ENCODE measurements at places on chromosomes 12 and 14.

- DNase-seq = no peak
Observed at GRCh38 chr12:130707571-130707891, 8.6 kb downstream of the RIMBP2 start.

- no peak for DNase-seq
Observed at GRCh38 chr14:46322730-46323403, 328.7 kb downstream of the RPL10L start.

DNA sequence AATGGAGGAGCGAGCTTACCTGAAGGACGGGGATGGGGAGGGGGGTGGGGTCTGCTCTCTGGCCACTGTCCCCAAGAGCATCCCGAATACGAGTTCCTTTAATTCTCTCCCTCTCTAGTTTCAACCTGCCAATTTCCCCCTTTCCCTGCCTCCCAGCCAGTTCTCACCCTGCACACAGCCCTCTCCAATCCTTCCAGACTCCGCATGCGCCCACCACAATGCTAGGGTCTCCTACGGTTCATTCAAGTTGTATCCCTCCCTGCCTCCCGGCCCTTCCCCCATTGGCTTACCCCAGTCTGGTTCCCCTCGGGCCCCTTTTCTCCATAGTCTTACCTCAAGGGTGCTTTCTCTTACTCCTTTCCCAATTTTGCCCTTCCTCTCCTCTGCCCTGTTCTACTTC is 708 bp upstream of the IGFBP6 start:
- DNase-seq = no peak

GRCh38 chr14:22007784-22008412 is 334.3 kb upstream of the OR4E1 start:
- DNase-seq = no peak

DNA sequence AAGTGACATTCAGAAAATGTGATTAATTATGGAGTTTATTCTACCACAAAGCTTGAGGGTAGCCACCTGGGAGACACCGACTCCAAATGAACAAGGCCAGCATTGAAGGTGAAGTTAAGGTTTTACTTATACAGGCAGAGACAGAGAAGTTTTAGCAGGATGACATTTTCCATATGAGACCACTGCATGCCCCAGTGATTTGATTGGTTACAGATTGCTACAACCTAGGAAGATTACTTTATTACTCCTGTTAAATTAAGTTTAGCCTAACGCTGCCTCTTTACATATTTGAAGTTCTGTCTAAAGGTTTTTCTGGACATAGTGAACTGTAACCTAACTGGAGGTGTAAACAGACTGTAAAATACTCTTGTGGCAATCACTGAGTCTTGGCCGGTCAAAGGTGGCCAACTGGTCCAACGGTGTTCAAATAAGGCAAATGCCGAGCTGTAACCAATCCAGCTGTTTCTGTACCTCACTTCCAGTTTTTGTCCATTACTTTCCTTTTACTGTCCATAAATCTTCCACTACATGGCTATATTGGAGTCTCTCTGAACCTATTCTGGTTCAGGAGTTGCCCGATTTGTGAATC is 57.2 kb downstream of the RIN3 start:
- no peak for DNase-seq

- no peak for DNase-seq
Observed at GRCh38 chr12:38664661-38665269, 240.6 kb downstream of the CPNE8 start.

DNA sequence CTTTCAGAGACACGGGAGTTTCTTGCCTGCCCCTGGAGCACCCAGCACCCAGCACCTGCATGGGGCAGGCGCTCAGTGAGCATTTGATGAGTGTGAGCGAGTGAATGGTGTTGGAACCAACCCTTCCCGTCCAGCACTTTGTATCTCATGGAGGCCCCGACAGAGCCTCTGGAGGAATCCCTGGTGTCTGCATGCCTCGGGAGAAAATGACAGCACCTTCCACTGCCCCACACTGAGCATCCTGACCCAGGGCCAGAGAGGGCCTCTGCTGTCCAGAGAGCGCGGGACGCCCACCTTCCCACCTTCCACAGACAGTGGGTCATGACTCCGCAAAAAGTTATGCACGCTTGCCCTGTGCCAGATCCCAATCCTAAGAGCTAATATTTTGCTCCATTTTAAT is 103.0 kb upstream of the BCL11B start:
- DNase-seq = no peak

GRCh38 chr12:109720152-109720856 is 6.7 kb downstream of the FAM222A start:
- no peak for DNase-seq

DNA sequence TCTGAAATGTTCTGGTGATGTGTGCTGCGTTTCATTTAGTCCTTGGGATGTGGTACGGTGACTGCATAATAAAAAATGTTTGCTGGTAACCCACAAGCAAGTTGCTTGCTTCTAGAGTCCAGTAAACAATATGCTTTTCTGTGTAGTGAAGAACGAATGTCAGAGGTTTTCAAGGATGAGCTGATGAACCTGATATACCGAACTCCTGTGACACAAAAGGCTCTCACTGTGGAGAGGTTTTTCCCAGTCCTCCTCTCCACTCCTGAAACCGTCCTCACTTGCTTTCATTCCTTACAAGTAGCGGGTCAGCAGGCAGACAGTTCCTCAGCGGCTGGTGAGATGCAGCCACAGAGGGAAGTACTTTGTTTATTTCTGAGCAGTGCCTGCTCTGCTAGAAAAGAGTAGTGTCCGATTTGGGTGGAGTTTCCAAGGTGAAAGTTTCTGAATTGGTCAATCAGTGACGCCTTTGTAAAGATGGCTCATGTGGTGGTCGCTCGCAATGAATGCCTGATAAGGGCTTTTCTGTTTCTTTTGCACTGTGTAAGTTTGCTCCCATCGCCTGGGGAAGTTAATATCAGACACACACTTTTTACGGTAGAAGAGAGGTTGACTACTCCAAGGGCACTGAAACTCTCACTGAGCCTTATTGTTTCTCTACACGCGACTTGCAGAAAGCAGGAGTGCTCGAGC is 3.0 kb downstream of the ETV6 start:
- DNase-seq = no peak

DNA sequence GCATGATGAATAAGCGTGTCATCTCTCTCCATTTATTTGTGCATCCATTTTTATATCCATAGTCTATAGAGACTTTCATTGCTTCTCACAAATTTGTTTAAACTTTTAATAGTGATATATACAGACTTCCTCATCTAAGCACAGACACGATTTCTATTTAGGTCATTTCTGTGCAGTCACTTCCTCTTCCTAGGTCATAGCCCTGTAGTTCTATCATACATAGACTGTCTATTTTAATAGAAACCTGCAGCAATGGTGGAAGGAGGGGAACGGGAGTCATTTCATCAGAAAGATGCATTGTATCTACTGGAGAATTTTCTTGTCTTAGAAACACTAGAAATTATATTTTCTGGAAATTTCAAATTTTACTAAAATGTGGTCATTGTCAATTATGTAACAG is 133.4 kb upstream of the FGD4 start:
- no peak for DNase-seq

DNA sequence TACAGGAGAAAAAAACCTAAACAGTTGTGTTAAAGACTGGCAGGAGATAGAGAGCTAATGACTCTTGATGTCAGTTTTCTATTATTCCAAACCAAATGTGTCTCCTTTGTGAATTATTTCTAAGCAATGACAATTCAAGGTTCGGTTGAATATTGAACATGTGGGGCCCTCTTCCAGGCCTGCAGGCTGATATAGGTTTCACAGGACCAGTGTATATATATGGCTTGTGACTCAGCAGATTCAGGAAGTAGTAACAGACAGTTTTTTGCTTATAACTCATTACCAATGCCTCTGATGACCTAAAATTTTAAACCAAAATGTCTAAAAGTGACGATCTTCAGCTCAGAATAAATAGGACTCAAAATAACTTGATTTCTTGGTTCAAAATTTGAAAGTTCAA is 33.7 kb upstream of the NPAS3 start:
- DNase-seq = no peak

- no peak for DNase-seq
Observed at GRCh38 chr14:56963381-56963780, 153.1 kb upstream of the OTX2 start.

DNA sequence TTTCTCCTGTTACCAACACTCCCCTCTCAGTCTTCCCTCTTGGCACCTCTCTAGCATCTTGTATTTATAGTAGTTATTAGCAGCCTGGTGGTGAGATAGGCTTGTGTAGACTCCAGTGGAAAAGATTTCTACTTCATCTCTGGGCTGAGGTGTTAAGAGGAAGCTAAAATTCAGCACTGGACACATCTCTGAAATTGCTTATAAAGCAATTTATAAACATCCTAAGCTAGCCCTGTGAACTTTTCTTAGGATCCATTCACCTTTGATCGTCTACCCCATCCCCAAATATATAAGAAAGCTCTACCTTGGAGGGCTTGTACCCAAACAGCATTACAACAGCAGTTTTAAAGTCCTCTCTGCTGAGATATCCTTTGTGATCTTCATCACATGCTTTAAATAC is 928 bp downstream of the EFCAB11 start:
- DNase-seq = no peak

DNA sequence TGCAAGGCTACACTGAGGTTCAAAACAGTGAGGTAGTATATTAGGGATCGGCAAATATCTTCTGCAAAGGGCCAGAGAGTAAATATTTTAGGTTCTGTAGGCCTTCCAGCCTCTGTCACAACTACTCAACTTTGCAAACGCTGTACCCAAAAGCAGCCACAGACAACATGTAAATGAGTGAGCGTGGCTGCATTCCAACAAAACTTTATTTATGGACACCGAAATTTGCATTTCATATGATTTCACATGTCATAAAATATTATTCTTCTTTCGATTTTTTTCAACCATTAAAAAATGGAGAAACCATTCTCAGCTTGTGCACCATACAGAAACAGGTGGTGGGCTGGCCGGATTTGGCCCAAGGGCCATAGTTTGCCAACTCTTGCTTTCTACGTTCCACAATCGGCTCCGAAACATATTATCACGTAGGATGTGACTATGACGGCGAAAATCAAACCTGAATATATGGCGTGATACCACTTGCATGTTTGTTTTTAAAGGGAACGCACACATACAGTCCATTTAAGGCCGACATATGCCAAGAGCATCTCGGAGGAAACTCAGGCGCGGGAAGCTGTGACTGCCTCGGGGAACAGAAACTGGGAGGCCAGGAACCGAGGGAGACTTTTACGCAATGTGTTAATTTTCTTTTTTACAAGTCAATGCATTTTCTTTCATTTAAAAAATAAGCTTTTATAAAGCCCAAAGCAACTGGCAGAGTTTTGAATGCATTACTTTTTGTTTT is 7.1 kb downstream of the NCOR2 start:
- DNase-seq = no peak

DNA sequence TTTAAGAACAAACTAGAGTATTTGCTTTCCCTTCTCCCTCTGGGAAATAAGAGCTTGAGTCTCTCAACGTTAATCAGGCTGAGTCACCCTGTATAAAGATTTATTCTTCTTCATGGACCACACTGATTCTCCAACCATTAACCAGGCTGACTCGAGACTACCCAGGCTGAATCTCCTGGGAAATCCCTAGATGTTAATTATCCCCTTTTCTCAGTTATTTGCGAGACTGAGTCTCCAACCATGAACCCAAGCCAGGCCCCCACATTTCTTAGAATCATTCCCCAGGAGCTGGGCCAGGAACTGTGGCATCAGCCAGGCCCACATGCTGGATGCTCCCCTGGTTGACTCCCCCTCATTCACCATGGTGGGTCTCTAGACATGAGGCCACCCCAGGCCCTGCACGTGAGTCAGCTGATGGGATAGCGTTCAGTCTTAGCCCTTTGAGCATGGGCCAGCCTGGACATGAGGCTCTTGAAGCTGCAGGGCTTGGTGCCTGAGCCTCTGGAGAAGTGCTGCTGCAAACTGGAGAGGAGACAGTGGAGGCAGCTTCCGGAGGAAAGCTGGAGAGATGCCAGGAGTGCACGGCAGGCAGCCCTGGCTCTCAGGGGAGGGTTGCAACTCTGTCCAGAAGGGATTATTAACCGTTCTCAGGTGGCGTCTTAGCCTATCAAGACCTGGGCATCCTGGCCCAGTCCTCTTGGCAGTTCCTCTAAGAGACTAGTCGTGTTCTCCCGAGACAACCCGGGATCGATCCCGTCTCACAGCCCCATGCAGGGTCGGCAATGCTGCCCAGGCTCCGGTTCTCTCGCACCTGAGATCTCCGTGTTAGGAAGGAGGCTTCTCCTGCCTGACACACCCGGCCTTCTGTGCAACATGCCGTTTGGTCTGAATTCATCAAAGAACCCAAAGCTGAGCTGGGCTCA is 296.6 kb downstream of the ADGRD1 start:
- DNase-seq = no peak

DNA sequence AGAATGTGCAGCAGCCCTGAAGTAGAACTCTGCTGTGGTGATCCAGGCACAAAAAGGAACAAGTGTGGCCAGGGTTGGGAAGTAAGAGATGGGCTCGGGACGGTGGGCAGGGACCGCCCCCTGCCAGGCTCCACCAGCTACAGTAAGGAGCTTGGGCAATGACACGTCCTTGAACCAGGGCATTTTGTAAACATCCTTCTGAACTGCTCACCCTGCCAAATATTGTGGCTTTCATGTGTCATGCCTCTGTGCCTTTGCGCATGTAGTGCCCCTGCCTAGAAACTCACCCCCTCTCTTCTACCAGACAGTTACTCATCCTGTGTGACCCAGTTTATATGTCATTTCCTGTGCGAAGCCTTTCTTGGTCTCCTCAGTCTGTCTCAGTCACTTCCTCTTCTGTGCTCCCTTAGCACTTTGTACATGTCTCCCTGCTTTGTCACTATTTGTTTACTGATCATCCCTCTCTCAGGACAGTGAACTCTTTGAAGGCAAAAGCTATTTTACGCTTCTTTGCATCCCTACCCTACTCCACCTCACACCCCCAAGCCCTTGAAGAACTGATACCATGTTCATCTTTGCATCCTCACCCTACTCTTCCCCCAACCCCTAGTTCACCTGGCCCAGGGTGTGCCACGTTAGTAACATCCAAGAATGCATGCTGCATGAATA is 108.9 kb upstream of the PLEKHG7 start:
- DNase-seq = peak; percentile 72

- no peak for DNase-seq
Observed at GRCh38 chr12:121331248-121331647, 21.0 kb downstream of the ANAPC5 start.

- DNase-seq = no peak
Observed at GRCh38 chr14:42961509-42961908, 1354.8 kb downstream of the LRFN5 start.

GRCh38 chr12:6461401-6462233 is 8.9 kb downstream of the VAMP1 start:
- peak; percentile 75 for DNase-seq

DNA sequence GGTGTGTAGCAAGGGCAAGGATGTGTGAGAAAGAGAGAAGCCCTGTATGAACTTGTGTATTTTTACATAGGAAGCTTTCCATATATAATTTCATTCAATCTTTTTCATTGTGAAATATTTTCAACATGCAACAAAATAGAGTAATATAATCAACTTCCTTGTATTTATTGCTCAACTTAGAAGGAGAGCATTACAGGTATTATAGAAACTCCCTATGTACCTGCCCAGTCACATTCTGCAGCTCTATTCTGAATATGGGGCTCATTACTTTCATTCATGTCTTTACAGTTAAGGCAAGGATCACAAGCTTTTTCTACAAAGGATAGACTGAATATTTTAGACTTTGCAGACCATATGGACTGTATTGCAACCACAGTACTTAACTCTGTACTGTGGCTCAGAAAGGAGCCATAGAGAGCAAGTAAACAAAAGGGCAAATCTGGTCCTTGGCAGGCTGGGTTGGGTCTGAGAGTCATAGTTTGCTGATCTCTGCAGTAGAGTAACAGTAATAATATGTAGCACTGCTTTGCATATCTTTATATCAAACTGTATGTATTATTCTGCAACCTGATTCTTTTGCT is 11.3 kb downstream of the NR1H4 start:
- DNase-seq = no peak

GRCh38 chr14:45083976-45084722 is at the start of gene PRPF39:
Gene PRPF39 (plus strand): TSS chr14:45084116. CDS start chr14:45095240, 11,124 bp downstream.
- DNase-seq = peak; percentile 93

GRCh38 chr12:131090274-131091210 is 136.8 kb downstream of the ADGRD1 start:
- no peak for DNase-seq
